ENCODE measurements at places on chromosomes 2 and 18. TPM values are rescaled to one million over a fixed set of nuclear protein-coding genes. Genes with fewer than 3 reads are reported as not detected.

Gene TGFA
- 3.7 TPM for total RNA-seq

Gene APOB
- total RNA-seq = 0.61 TPM

Gene TACR1
- total RNA-seq = 0.19 TPM

Gene PARD3B
- total RNA-seq = 4.9 TPM

Gene ABHD3
- 9.0 TPM for total RNA-seq

Gene VAMP5
- total RNA-seq = 4.7 TPM

Gene MC2R
- not detected for total RNA-seq

Gene IGFBP5
- 2.5 TPM for total RNA-seq

Gene CD302
- total RNA-seq = 0.61 TPM

Gene EGR4
- not detected for total RNA-seq

Gene PDE6D
- 33.7 TPM for total RNA-seq

Gene GPR55
- not detected for total RNA-seq

Gene ATP6V1B1
- total RNA-seq = not detected

Gene NT5DC4
- not detected for total RNA-seq

Gene ASB18
- not detected for total RNA-seq
